ENCODE measurements at places on chromosomes 4 and X.

GRCh38 chr4:22315628-22316027, 200.2 kb downstream of the ADGRA3 start:
- DNase-seq: no peak

DNA sequence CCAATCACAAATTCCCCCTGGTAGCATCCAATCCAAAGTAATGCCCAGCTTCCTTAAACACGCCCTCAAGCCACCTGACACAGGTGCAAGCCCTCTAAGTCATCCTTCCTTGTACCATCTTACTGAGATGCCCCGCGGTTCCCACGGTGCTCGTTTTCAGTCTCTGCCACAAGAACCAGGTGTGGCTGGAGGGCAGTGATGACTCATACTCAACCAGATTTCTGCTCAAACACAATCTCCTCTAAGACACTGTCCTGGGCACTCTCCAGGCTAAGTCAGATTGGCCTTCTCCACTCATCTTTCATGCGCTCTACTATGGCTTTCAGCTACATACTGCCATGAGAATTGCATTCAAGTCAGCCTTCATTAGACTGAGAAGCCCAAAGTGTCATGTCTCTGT, 3.5 kb downstream of the SH3KBP1 start:
- DNase-seq: no peak

DNA sequence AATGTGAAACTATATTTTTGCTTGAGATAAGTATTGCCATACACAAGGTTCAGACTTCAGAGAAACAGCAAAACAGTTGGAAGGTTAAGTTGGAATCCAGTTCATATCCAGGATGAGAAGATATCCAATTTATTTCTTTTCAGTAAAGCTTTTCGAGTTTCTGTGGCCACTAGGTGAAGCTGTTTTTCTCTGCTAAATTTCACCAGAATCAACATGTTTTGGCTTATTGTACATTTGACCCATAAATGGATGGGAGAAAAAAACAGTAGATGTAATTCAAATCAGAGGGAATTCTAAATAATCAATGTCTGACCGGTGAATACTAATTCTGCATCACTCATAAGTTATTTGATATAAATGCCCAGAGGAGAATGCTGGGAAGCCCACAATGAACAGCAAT, 9.1 kb upstream of the METTL14 start:
- no peak for DNase-seq

DNA sequence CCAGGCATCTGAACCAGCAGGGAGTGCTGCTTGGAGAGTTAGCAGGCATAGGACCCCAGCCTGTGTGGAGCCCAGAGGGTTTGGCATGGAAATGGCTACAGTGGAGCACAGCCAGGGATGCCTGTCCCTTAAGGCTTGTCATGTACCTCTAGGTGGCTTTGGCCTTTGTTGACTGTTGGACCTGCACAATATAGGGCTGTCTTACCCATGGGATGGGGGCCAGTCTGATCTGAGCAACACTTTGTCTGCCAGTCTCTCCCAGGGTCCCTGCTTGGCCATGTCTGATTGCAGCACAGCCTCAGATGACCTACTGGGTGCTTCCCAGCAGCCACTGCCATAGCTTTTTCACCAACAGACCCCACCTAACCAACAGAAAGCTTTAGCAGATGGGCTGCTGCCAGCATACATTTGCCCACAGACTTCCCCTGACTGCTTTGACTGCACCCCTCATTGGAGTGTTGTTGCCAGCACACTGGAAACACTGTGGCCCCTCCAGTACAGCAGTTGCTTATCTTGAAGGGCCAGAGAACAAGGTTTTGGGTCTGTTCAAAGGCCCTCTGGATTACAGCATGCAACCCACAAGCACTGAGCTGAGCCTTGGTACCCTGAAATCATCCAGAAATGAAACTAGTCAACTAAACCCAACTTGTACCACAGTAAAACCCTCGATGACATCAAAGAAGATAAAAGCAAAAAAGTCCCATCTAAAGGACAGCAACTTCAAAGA, 22.1 kb downstream of the ANAPC10 start:
- DNase-seq: no peak

DNA sequence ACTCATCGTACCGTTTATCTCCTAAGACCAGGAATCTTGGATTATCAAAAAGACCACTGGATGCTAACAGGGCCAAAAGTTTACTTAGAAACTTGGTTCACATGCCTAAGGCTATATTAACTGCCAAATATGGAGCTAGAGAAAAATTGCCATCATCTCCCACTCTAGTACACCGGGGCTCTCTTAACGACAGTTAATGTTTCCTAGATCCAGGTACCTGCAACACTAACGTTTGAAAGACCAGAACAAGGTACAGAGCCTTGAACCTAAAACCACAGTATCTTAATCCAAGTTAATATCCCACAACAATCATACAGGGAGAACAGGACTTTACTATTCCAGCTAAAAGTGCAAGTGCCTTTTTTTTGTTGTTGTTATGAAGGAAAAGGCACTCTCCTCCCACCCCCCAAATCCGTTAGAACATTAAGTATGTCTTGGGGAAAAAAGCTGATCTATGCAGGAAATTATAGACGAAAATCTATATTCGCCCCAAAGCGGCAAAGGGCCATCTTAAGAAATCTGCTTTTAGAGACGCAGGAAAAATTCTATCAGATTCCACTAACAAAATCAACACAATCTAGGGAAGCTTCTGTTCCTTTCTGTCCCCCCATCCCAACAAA, 1.3 kb downstream of the G3BP2 start:
- DNase-seq: no peak

DNA sequence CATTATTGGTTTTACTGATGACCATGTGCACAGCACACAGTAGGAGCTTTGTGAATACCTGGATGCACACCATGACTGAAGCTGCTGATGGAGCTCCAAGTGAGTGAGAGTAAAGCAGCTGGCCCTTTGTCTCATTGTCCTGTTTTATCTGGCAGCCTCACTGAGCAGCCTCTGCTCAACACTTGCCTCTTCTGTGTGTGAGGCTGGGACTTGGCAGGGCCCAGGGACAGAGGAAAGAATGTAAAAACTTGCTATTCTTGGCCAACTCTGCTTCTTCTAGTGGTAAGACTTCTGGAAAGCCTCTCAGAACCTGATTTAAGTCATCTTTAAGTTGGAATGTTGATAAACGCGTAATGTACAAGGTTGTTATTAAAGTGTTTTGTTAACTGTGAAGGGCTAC, 61.4 kb downstream of the BEX1 start:
- no peak for DNase-seq

DNA sequence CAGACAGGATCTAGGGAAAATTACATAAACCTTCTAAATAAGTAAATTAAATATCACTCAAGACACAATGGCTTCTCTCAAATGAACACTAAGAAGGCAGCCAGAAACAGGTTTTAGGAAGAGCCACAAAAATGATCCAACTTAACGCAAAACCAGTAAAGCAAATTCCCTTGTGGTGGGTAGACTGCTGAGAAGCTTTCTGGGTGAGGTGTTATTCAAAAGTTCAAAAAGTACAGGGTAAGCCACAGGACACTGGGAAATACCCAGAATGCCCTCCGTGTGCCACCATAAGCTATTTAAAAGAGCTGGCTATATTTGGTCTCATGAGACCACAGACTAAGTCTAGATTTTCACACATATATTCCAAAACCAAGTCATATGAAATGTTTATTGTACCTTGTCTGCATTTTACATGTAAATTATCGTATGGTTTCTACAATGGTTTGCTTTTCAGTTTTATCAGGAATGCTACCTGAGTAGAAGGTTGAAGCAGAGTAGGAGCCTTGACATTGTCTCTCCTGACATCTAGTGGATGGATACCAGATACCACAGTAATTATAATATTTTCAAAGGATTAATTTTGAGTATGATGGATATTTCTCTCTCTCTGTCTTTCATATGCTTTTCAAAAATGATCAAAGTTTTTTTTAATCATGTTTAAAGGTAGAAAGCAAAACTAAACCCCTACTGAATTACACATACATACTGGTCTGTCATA, 109.3 kb upstream of the KLHL13 start:
- no peak for DNase-seq

- DNase-seq: no peak
Observed at GRCh38 chr4:15162046-15162445, 159.8 kb downstream of the CPEB2 start.

DNA sequence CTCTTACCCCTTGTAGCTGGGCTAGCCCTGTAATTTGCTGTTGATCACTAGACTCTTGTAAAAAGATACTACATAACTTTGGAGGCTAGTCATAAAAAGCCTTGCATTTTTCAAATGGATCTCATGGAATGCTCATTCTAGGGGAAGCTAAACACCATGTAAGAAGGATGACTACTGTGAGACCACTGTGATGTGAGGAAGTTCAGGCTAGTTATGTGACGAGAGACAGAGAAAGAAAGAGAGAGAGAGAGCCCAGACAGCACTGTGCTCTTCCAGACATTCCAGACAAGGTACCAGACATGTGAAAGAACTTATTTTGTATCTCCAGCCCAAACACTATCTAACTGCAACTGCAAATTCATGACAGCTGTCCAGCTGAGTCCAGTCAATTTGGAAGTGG, 404.6 kb upstream of the PITX2 start:
- no peak for DNase-seq

GRCh38 chrX:119389214-119389613, 9.9 kb upstream of the SLC25A43 start:
- no peak for DNase-seq

- DNase-seq: no peak
Observed at GRCh38 chr4:6338951-6339817, 69.5 kb downstream of the WFS1 start.

GRCh38 chr4:145195167-145195952, 15.0 kb upstream of the OTUD4 start:
- no peak for DNase-seq

- DNase-seq: no peak
Observed at GRCh38 chr4:40204507-40205258, 7.9 kb downstream of the RHOH start.

- DNase-seq: no peak
Observed at GRCh38 chr4:181659202-181659601, 584.0 kb upstream of the TENM3 start.

DNA sequence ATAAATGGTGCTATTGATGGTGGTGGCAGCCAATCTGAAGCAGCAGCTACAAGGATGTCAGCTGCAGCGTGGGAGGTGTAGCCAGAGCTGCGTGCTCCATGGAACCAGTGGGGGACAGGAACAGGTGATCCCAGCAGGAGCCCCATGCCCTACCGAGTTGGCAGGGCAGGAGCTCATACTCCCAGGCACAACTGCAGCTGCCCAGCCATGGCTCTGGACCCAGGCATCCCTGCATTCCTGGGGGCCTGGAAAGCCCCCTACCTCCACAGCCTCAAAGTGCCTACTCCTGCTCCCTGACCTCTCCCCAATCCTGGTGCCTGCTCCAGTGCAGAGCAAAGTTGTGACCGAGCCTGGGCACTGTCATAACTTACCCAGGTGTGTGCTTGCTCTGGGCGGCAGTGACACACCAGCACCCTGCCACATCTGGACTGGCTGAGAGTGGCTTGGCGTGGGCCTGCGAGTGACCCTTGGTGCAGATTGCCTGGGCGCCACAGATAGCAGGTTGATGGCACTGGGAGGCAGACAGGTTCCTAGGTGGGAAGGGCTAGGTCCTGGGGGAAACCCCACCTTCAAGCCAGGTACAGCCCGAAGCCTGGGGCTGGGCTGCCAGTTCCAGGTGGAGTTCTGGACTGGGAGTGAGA, 101.1 kb downstream of the DCAF12L2 start:
- DNase-seq: no peak

DNA sequence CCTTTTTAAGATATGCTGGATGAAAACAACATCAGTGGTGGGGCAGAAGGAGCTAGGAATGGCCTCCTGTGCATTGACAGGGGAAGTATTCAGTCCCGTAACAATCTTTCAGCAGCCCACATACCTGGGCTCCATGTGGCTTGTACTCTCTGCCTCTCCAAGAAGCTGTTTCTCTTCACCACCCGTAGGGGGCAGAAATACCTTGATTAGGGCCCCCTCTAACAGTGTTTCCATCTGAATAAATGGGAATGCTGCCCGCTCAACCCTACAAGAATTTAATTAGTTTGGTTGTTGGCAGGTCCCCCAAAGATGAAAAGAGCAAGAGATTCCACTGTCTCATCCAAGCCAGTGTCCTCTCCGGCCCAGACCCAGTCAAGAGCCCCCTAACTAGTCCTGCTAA, 155.2 kb downstream of the SMIM20 start:
- DNase-seq: no peak

DNA sequence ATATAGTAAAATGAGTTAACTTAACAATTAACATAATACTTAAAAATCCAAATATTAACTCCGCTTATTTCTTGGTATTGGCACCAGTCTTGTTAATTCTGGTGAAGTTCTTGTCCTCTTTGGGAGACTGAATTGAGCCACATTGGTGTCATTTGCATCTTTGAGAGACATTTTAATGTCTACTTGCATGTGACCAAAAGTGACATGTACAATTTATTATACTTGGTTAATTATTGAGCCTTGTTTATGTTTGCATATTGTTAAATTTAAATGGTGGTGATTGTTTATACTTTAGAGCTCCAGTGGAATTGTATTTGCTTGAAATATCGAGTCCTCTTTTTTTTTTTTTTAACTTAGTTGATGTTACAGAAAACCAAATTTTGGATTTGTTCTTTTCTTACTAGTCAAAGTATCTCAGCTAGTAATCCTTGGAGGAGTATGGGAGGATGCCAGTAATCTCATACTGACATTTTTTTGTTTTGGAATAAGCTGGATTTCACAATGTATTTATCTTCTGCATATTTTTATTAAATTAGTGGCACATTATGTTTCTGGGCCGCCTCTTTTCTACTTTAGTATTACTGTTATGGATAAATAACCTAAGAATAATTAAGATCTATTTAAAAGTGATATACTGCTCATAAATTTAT, 3.9 kb downstream of the SPCS3 start:
- DNase-seq: no peak

DNA sequence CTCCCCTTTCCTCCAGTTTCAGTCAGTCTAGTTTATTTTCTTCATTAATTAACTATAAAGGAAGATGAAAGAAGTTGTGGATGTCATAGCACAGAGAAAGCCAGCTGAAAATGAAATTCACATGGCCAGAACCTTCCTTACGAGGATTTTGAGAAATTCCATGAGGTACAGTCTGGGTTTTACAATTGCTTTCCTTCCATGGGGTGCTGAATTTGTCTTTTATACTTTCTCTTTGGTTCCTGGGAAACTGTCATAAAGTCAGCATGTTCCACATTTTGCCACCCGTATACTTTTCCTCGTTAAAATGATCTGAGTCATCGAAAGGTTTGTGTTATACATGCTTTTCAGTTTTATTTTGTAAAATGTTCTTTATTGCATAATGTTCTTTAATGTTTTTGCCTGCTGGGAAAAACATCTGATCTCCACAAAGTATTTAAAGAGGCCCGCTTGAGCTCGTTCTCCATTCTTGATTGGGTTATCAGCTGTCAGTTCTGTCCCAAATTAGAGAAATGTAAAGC, 78.1 kb upstream of the CLDN34 start:
- no peak for DNase-seq

- no peak for DNase-seq
Observed at GRCh38 chr4:173002830-173003561, 165.6 kb upstream of the GALNT7 start.

Measured in stimulated activated effector memory CD8-positive, alpha-beta T cell treated with anti-CD3 and anti-CD28 coated beads, Interleukin-12 subunit alpha, Interleukin-12 subunit beta, amount 100 ng/mL, for 72 hours (primary cell).